ENCODE measurements at places on chromosomes 2 and 18.

DNA sequence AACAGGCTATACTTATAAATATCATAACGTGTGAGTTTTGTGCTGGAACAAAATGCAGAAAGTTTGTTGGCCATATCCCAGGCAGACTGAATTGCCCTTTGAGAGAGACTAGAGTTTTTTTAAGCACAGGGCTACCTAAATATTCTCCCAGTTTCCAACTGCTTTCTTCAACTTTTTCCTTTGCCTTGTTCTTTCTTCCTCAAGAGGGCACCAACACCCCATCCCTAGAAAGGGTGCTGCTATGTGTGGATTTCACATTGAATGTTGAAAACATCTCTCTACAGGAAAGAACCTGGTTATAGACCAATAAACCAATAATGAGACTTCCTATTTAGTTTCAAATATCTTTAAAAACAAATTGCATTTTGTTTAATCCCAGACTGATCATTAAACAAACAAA is 87.9 kb downstream of the ICOS start:
- DNase-seq = no peak

DNA sequence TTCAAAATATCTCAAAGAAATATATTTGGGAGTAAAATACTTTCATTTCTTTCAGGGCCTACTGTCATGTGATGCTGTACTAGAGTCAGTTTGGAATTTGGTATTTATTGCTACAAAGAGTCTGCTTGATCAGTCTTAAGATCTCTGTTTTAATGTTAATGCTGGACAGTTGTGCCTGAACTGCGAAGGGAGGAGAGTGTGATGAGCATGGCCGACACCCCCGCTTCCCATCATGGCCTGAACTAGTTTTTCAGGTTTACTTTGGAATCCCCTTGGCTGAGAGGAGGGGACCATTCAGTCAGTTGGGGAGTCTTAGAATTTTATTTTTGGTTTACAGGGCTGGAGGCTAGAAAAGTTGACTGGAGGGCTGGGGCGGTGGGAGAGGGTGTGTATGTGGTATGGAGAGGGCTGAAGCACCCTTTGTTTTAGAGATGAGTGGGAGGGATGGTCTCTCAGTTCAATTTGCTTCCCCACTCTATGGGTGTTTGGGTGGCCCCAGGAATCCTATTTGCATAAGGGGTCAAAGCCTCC is 20.9 kb upstream of the TEX44 start:
- no peak for DNase-seq

GRCh38 chr2:161020437-161020836 is 139.8 kb upstream of the TANK start:
- DNase-seq = no peak

DNA sequence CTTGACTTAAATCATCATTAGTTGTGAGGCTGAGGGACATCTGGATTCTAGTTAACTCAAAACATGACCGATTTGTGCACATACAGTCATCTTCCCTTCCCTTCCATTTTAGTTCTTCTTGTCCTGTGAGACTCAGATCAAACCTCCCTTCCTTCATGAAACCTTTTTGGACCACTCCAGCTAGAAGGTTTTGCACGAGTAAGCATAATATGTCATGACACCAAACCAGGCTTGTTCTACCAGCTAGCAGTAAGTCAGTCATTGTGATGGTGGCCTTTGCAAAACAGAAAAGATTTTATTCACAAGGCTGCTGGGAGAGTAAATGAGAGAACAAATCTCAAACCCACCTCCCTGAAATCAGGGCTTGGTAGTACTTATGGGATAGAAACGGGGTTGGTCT is 14.3 kb downstream of the PPP1R1C start:
- no peak for DNase-seq

DNA sequence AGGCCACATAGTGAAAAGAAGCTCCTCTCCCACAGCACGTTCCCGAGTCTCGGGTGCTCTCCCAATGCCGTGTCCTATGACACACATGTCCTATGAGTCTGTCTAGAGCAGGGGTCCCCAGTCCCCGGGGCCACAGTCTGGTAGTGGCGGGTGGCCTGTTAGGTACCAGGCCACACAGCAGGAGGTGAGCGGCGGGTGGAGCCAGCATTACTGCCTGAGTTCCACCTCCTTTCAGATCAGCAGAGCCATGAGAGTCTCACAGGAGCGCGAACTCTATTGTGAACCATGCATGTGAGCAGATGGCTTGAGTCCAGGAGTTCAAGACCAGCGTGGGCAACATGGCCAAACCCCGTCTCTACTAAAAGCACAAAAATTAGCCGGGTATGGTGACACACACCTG is 112.6 kb downstream of the ZBTB7C start:
- DNase-seq = no peak

- DNase-seq = no peak
Measured at GRCh38 chr2:131093696-131094462, 619 bp upstream of the FAM168B start.
